ENCODE measurements at places on chromosomes 12 and 14.

DNA sequence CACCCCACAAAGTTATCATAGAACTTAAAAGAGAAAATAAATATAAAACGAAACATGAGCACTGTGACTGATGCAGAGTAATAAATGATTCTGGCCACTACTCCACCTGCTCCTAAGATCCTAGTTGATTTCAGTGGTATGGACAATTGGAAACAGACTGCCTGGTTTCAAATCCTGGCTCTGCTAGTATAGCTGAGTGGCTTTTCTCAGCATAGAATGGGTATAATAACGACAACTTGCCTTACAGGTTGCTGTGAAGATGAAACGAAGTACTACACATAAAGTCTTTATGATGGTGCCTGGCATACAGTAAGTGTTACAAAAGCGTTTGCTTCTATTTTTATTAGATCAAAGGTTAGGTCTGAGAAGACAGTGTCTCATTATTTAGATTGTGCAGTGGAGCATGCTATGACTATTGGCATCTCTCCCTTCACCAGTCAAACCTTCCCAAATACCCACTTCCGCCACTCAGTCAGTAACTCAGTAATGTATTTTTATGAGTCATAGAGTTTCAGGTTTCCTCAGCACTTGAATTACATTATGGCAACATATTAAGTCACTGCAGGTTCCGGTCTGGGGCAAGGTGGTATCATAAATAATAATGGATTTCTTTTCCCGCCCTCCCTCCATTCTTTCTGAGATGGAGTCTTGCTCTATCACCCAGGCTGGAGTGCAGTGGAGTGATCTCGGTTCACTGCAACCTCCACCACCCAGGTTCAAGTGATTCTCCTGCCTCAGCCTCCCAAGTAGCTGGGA, 29.7 kb upstream of the NR2C1 start:
- DNase-seq, result peak; percentile 62

GRCh38 chr12:19382111-19382526, 57.2 kb upstream of the AEBP2 start:
- peak; percentile 50 for DNase-seq

- DNase-seq, result peak; percentile 55
Measured at GRCh38 chr12:75738486-75738885, 227.1 kb upstream of the KRR1 start.

DNA sequence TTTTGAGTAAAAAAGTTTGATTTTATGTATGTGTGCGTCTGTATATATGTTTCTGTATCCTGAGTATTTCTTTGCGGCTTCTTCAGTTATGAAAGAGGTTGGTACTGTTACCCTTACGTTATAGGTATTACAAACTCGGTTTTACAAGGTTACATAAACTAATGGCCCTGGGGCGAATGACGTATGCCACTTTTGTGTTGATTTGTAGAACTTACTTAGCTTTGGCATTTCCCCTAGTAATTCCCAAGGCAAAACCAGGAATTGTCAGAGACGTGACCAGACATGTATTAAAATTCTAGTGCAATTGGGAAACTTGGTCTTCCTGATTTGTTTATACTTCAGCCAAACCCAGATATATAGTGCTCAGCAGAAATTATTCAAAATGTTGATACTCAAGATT, 93.3 kb downstream of the DUSP16 start:
- no peak for DNase-seq

- peak; percentile 63 for DNase-seq
Measured at GRCh38 chr12:47360771-47361388, 281.1 kb upstream of the AMIGO2 start.

GRCh38 chr12:32995623-32996022, 99.0 kb upstream of the PKP2 start:
- no peak for DNase-seq

GRCh38 chr12:101850199-101850598, 19.4 kb upstream of the GNPTAB start:
- DNase-seq, result no peak

DNA sequence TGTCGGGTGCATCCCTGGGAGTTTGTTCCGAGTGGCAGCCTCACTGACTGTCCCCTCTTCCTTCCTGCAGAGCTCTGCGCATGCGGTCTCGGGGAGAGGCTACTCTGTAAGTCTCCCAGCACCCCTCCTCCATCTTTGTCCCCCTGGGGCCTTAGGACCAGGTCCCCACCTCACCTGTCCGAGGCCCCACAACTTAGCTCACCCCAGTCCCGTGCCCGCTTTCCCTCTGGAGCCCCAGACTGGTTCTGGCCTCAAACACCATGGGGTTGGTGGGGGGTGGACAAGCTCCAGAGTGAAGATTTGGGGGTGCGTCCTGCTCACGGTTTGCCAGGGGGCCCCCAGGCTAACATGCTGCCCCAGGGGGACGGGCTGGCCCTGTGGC, 37.9 kb downstream of the FBRSL1 start:
- DNase-seq, result no peak

- no peak for DNase-seq
Measured at GRCh38 chr12:112170376-112170775, 45.0 kb downstream of the TRAFD1 start.

- DNase-seq, result no peak
Measured at GRCh38 chr14:85948153-85948552, 418.2 kb downstream of the FLRT2 start.

GRCh38 chr12:132314516-132315233, 14.7 kb downstream of the GALNT9 start:
- DNase-seq, result no peak

DNA sequence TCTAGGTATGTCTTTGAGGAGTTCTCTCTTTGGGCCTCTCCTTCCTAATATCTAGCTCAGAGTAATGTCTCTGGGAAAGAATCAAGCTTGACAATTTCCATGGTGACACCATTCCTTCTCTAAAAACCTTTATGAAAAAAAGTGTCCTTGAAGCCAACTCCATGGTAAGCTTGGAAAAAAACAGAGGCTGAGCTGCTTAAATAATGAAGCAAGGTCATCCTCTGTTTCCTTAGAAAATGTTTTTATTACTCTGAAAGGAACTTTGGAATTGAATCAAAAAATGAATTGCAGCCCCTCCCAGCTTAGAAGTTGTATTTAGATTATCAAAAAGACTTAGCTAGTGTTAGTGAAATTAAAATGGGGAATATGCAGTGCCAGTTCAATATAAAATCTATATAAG, 166.1 kb upstream of the KITLG start:
- DNase-seq, result no peak

DNA sequence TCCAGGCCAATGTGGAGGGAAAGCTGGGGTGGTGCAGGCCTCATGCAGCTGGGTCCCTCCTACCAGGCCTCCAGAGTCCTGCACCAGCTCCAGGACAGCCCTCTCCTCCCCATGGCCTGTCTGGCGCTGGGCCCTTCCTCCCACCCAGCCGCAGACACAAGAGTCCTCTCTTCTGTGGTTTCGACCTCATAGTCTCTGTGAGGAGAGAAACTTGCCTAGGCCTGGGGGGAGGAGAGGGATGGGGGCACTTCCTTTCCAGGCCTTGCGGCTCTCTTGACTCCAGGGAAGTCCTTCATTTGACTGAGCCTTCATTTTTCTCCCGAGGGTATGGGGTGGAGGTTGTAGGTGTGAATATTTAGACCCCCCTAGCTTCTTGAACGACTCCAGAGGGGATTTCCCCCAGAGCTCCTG, 2.3 kb downstream of the MMP14 start:
- DNase-seq, result no peak

- DNase-seq, result no peak
Measured at GRCh38 chr12:21827083-21827482, 52.6 kb upstream of the KCNJ8 start.

- DNase-seq, result no peak
Measured at GRCh38 chr12:64522807-64523206, 70.9 kb downstream of the TBK1 start.

DNA sequence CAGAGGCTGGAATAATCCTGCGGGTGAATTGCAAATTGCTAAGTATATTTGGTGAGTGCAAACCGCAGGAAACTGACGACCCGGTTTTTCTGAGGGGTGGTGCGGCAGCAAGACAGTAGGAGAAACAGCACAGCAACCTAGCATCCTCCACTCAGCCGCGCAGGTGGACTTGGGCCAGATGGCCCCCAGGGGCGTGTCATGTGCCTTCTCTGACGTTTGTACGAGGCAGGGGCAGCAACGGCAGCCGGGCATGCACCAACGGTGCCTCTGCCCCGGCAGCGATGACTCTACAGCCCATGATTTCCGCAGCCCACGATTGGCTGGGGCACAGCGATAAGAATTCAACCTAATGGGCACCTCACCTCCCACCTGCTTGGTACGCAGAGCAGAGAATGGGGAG, 11.1 kb upstream of the CLEC2A start:
- DNase-seq, result peak; percentile 57

DNA sequence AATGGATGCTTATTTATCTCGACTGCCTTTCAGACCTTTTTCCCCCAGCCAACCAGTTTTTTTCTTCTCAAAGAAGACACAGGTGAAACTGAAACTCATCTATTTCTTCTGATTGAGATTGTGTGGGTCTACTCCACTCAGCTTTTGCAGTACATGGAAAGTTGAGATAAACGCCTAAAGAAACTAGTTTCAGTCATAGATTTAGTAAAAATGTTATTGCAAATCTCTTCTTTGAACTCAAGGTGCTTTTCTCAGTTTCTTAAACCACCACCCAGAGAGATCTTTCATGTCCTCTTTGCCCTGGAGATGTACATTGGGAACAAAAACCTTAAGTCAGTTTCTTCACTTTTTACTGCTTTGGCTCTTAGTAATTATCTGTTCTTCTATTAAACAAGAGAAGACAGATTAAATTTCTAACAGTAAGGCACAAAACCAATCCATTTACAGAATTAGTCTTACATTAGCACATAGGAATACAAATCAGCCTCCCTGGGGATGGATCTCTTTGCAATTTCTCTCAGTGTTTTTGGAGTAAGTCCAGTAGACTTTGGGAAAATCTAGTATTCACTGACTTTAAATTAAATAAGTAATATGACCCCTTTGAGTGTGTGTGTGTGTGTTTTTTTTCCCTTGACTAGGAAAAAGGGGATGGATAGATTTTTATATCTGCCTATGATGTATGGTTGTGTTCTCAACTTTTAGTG, 11.6 kb downstream of the FBXW8 start:
- no peak for DNase-seq

GRCh38 chr12:121769297-121769830, 24.1 kb downstream of the RHOF start:
- no peak for DNase-seq

GRCh38 chr12:114220311-114220710, 185.6 kb downstream of the TBX5 start:
- DNase-seq, result no peak

- DNase-seq, result peak; percentile 84
Measured at GRCh38 chr14:93977790-93978581, 1.6 kb upstream of the ASB2 start.

GRCh38 chr12:34253674-34254073, 231.4 kb downstream of the ALG10 start:
- no peak for DNase-seq

GRCh38 chr14:34833549-34834523, 41.3 kb downstream of the BAZ1A start:
- DNase-seq, result no peak

DNA sequence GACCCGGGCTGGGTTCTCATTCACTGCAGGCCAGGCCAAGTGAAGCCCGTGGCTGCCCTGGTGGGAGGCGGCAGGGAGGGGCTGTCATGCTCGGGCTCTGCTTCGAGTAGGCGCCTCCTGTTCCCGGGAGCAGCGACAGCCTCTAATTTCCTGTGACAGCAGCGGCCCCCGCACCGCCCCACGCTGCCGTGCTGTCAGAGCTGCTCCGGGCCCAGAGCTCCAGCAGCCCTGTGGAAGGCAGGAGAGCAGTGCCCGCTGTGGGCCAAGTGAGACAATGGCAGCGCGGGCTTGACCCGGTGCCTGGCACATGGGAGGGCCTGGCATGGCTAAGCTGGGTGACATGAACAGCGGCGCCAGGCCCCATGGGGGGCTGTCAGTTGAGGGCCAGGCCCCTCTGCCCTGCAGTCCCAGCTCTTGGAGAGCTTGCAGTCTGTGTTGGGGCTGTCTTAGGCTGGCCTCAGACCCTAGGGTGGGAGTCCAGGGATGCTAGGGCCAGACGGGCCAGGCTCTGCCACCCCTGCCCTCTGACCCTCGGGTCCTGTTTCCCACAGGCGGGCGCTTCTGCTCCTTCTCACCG, 5.1 kb downstream of the TRMT61A start:
- DNase-seq, result no peak

GRCh38 chr14:59630288-59630963, 53.8 kb upstream of the CCDC175 start:
- DNase-seq, result no peak

DNA sequence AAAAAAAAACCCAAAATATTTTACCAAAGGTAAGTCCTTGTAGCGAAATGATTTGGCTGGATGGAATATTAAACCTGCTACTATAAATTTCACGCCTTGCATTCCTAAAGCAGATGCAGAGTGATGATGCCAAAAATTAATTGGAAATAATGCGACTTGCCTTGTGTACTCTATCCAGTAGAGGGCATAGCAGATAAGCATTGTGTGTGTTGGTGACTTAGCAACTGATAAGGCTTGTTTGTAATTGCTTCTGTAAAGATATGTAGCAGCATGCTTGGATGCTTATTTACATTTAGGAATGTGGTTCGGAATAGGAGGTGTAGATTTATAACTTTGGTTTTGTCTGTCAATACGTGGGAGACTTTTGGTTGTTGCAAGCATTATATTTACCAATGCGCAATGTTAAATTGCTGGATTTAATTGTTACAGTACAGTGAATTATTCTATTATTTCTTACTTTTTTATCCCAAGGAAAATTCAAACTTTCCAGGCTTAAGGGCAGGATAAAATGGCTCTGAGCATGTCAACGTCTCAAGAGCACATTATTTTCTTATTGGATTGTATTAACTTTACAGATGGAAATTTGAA, 80.5 kb downstream of the TMEM260 start:
- DNase-seq, result no peak

GRCh38 chr14:53493860-53494259, 340.7 kb upstream of the DDHD1 start:
- no peak for DNase-seq

DNA sequence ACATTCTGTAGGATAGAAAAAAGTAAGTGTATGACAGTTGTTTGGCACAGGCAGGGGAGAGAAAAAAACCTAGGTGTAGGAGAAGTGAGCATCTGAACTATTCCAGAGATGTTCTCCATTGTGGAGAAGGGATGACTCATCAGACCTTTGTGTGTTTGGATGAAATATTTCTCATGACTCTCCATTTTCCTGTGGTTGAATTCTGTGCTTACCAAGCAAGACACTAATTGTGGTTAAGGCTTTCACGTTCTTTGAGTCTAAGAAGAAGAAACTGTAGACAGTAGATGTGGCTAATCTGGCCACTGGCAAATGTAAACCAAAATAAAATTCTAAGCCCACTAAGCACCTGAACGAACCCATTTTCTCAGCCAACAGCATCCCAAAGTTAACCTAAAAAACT, 107.9 kb upstream of the GZMB start:
- no peak for DNase-seq

GRCh38 chr14:77144412-77145115, 3.0 kb upstream of the ZDHHC22 start:
- no peak for DNase-seq

DNA sequence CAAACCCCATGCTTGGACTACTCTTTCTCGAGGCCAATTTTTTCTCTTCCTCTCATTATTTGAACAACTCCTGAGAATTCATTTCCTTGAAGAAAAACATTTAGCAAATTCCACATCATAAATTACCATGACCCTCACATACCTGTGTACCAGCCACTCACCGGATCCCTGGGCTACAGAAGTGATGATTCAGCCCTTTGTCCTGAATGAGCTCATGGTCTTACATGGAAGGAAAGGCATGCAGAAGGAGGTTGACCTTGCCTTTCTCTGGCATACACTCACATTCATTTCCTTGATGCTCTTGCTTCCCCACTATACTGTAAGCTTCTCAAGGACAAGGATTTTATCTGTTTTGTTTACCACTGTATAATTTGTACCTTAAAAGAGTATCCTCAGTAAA, 191.5 kb downstream of the SLC5A8 start:
- no peak for DNase-seq
